ENCODE measurements at places on chromosomes 12 and 14.

- no peak for DNase-seq
These were observed 11.7 kb downstream of the ITGA5 start for GRCh38 chr12:54407183-54407905.

GRCh38 chr12:55664826-55665225 is 28.1 kb downstream of the OR10P1 start:
- no peak for DNase-seq

GRCh38 chr12:79645235-79645630 is 45.5 kb downstream of the PAWR start:
- DNase-seq = peak; percentile 29

- DNase-seq = no peak
These were observed 50.7 kb downstream of the BCAT1 start for GRCh38 chr12:24898185-24898584.

DNA sequence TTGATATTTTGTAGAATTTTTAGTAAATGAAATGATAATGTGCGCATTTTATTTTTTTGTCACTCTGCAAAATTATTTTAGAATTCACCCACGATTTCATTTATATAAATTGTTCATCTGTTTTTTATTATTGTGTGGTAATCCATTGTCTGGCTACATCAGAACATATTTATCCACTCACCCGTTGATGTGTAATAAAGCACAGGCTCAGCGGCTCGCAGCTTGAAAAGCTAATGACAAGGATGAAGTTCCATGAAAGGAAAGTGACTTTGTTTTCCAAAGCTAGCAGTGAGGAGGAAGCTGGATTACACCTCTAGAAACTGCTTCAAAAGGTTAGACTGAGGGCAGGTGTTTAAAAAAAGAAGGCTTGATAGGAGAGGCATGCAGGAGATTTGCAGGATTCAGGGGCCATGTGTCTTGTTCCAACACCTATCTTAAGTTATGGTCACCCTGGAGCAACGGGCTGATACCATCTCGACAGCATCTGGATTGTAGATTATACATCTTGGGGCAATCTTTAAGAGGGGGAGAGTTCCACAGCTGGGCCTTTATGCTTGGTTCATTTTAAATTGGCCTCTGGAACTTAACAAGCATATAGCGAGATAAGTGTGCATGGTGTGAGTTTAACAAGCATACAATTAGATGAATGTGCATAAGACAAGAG is 194.1 kb downstream of the TMTC3 start:
- DNase-seq = no peak

DNA sequence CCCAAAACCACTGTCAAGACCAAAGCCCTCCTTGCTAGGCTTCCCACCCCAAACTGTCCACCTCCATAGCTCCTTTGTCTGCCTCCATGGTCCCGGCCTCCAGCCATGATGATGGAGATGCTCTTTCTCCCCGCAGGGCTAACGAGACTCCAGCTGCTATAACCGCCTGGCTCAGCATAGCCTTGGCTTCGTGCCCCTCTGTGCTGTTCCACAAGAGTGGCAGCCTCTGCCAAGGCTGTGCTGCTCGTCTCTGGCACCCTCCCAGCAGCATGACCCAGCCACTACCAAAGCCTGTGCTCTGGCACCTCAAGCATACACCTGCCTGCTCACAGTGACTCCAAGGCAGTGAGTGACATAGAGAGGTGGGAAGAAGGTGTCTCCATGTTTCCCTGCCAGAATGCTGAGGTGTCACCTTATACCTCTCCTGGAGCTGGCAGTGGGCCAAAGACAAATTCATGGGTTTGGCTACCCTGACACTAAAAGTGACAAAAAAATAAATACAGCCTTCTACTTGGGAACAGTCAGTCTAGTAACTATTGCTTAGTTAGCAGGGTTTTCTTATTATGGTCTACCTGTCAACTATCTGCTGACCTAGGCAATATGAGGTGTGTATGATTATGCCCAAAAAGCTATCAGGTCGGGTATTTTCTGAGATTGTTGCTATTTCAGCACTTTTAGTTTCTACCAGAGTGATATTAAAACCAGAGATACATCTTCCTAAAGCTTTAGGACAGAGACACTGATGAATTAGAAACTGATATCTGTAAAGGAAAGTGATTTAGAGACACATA is 16.1 kb upstream of the KRT73 start:
- no peak for DNase-seq

Measured in GM20000 (cell line).